ENCODE measurements at places on chromosomes 13 and 19.

DNA sequence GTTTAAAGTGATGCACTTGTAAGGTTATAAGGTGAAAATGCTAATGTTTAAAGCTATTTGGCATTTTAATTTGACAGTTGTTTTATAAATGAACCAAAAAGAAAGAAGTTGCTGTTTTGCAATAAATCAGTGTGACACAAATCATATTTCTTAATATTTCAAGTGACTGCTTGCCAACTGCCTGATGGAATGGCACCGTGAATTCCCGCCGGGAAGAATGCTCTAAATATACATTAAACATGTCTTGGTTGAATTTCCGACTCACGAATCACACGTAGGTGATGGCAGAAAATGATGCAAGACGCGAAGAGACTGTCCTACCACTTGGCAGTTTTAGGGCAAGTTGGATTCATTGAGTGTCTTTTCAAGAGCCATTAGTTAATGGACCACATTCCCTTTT is 3.1 kb upstream of the GJB2 start:
- no peak for DNase-seq

- DNase-seq = no peak
These were observed 4.3 kb upstream of the IFNL2 start for GRCh38 chr19:39263912-39264305.

DNA sequence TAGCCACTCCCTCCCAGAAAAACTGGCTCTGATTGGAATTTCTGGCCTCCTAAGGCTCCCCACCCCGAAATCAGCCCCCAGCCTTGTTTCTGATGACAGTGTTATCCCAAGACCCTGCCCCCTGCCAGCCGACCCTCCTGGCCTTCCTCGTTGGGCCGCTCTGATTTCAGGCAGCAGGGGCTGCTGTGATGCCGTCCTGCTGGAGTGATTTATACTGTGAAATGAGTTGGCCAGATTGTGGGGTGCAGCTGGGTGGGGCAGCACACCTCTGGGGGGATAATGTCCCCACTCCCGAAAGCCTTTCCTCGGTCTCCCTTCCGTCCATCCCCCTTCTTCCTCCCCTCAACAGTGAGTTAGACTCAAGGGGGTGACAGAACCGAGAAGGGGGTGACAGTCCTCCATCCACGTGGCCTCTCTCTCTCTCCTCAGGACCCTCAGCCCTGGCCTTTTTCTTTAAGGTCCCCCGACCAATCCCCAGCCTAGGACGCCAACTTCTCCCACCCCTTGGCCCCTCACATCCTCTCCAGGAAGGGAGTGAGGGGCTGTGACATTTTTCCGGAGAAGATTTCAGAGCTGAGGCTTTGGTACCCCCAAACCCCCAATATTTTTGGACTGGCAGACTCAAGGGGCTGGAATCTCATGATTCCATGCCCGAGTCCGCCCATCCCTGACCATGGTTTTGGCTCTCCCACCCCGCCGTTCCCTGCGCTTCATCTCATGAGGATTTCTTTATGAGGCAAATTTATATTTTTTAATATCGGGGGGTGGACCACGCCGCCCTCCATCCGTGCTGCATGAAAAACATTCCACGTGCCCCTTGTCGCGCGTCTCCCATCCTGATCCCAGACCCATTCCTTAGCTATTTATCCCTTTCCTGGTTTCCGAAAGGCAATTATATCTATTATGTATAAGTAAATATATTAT is 6.1 kb downstream of the FOSB start:
- DNase-seq = no peak

DNA sequence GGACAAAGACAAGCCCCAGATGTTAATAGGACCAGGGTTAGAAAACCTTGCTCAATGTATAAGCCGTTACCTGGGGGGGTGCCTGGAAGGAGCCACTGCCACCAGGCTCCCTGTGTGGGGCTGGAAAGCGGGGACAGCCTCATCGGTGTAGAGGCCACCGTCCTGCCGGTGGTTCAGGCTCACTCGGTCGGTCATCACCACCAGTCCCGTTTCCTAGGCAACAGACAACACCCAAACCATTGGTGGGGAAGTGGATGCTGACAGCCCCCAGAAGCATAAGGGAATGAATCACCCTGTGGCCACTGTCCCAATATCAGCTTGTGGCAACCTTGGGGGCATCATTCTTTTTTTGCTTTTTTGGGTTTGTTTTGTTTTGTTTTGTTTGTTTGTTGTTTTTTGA is 55.8 kb downstream of the CPAMD8 start:
- no peak for DNase-seq

DNA sequence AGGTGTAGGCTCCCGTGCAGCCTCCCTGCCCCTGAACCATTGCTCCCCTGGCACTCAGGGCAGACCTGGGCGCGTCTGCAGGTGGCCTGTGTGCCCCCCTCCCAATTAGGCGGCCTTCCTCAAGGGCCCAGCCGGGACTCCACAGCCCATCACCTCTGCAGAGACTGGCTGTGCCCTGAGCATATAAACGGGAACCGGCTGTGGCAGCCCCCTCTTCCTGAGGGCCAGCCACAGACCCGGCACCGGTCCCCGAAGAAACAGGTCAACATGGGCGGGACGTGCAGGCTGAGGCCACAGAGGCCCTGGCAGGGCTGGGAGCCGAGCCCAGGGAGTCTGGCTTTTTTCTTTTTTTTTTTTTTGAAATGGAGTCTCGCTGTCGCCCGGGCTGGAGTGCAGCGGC is 12.0 kb downstream of the PIAS4 start:
- no peak for DNase-seq

All from NCI-H345 (cell line).